ENCODE measurements at places on chromosomes 13 and 19. TPM values are rescaled to one million over a fixed set of nuclear protein-coding genes. Genes with fewer than 3 reads are reported as not detected.

- no peak for DNase-seq
Observed at GRCh38 chr19:7213628-7214323, 80.4 kb downstream of the INSR start.

DNA sequence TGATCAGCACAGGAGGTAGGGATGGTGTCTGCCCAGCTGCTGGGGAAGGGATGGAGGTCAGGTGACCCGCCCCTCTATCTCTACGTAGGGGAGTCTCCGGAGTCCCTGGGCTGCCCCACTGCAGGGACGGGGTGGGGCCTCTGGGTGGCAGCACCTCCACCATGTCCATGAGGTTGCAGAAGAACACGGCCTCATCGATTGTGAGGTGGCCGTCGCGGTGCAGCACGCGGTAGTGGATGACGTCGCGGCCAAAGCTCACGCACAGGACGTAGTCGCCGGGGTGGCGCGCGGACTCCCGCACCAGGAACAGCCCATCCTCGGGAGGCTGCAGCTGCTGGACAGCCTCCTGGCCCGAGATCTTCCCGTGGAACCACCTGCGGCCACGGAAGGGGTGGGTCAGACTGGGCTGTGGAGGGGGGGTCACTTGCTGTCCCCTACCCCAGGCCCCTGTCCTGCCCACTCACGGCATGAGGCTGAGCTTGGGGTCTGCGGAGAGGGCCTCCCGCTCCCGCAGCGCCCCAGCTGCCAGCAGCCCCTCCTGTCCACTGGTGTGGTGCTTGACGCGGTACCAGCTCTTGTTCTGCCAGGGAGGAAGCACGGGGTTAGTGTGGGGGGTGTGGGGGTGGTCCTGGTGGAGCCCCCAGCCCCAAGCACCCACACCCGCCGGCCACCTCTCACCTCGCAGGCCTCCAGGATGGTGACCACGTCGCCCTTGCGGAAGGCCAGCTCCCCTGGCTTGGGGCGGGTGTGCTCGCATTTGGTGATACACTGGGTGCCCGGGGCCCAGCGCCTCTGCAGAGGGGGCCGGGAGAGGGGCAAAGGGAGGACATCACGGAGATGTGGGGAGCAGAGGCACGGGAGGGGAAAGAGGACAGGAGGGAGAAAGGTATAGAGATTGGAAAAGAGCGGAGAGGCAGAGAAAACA, 2.3 kb downstream of the MATK start:
- DNase-seq: no peak

The SIGLECL1 gene
- not detected for total RNA-seq

DNA sequence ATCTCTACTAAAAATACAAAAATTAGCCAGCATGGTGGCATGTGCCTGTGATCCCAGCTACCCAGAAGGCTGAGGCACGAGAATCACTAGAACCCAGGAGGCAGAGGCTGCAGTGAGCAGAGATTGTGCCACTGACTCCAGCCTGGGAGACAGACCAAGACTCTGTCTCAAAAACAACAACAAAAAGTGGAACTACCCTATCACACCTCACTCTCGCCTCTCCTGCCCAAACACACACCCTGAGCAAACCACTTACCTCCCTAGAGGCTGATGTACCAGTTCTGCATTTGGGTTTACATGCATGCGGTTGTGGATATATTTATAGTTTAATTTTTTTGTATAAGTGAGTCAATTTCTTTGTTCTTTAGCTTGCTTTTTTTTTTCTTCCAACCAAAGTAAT, 7.7 kb upstream of the PTOV1 start:
- DNase-seq: no peak

DNA sequence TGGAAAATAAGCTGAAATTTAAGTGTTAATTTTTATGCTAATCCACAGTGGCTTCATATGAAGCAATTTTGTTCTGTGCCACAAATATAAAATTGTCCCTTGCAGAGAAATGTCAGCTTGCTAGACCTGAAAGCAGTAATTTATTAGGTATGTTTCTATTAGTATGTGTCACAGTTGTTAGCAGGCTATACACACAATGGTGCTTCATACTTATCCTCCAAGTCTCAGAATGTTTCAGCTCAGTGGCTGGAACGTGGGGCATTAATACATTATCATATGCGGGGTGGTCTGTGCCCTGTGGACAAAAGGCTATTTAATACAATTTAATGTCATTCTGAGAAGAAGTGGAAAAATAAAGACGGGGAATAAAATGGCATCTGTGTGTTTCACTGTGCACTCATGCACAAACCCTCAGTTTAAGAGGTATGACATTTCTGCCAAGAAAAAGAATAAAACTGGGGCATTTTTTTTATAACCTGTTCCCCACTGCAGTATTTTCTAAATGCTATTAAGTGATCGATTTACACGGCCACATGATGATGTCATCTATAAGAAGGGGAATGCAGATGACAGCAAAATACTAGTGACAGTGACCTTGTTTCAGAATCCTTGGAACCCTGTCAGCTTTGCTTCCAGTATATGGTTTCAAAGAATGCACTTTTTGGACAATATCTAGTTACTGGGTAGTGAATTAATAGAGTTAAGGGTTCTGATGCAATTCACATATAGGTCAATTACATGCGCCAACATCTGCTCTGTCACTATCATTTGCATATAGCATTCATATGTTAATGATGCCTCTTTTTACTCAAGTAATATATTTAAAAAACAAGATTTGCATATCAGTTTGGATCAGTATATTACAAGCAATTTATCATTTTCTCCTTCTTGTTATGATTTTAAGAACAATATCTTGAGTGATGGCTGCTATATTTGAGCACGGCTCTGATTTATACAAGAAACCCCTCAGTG, 21.2 kb upstream of the ZNF536 start:
- DNase-seq: no peak

The GPC5 gene
- 5.0 TPM for total RNA-seq

DNA sequence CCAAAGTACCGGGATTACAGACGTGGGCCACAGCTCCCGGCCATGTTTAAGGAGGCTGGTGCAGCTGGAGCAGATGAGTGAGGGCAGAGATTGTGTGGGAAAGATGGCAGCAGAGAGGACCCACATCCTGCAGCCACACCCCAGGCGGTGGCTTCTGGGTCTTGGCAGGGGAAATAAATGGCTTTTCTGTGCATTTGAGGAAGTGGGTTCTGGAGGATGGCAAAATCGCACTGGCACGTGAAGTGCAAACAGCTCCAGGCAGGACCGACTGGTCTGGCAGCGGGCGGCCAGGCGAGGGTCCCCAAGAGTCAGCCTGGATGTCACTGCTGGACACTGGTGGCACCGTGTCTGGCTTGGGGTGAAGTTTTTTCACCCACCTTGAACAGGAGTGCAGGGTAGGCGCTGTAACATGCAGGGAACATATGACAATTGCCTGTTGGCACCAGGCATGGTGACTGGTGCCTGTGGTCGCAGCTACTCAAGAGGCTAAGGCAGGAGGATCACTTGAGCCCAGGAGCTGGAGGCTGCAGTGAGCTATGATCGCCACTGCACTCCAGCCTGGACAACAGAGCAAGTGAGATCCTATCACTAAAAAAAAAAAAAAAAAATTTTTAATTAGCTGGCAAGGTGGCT, 8.4 kb downstream of the B3GNT3 start:
- DNase-seq: no peak

DNA sequence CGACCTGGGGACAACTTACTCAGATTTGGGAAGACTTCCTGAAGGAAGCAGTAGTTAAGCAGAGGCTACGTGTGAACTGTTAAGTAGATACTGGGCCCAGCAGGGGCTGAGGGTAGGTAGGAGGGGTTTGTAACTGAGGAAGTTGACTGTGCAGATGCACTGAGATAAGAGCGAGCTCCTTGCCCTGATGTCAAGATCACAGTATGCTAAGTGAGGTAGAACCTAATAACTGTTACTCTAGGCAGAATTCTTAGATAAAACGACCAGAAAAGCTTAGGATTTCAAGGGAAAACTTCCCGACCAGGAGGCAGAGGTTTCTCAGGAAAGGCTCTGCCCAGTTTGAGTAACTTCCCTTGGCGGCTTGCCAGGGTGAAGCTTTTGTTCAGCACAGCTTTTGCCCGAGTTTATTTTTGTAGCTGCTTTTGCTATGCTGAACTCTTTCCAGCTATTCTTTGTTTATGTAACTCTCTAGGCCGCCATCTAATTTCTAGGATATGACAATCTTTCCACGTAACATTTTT, 632.1 kb downstream of the DIAPH3 start:
- peak; percentile 31 for DNase-seq

DNA sequence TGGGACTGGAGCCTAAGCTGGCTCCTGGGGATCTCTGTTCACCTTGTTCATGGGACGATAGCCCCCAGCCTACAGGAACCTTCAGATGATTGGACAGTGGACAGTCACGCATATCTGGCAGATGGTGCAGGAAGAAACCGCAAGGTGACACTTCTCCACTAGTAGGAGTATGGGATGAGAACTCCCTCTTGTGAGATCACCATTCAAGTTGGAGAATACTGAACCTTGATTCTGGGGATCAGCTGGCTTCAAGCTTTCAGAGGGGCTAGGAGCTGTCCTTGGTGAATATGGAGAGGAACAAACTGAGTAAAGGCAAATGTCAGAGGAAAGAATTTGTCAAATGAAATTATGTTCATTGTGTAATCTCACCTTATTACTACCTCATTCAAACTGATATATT, 204.5 kb downstream of the PDS5B start:
- no peak for DNase-seq

- no peak for DNase-seq
Observed at GRCh38 chr19:44883922-44884321, 7.1 kb upstream of the TOMM40 start.

GRCh38 chr19:38674388-38675171, 27.1 kb downstream of the ACTN4 start:
- no peak for DNase-seq

The IRGC gene
- total RNA-seq: not detected

DNA sequence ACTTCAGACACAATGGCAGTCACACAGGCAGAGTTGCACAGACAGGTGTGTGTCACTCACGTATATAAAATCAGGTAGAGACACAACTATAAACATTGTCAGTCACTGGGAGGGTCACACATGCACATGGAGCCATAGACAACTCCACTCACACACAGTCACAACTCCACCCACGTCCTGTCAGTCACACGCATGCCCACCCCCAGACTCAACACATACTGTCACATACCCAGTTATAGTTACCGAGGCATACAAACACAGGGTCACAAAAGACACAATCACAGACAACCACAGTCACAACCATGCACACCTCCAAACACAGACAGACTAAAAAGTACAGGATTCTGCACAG, 1.5 kb downstream of the NUMBL start:
- DNase-seq: no peak

The KCTD15 gene
- 55.8 TPM for total RNA-seq
